Inflammatory macrophage (primary cell): ENCODE measurements at places on chromosomes 11 and 22.

DNA sequence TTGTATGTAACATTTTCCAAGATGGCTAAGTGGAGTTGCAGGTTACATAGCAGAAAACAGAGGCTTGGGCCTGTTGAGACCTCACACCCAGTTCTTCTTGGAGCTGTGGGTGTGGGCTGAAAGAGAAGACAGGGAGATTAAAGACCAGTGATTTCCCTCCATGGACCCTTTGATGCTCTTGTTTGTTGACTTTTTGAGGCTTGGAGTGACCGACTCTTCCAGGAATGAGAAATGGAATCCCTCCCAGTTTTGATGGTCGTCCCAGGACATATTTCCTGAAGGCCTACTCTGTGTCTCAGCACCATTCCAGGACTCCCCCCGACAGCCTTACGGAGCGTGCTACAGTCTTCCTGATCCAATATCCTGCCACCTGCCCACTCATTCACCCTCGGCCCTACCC is 96.9 kb downstream of the PTPRJ start:
- DNase-seq: no peak

DNA sequence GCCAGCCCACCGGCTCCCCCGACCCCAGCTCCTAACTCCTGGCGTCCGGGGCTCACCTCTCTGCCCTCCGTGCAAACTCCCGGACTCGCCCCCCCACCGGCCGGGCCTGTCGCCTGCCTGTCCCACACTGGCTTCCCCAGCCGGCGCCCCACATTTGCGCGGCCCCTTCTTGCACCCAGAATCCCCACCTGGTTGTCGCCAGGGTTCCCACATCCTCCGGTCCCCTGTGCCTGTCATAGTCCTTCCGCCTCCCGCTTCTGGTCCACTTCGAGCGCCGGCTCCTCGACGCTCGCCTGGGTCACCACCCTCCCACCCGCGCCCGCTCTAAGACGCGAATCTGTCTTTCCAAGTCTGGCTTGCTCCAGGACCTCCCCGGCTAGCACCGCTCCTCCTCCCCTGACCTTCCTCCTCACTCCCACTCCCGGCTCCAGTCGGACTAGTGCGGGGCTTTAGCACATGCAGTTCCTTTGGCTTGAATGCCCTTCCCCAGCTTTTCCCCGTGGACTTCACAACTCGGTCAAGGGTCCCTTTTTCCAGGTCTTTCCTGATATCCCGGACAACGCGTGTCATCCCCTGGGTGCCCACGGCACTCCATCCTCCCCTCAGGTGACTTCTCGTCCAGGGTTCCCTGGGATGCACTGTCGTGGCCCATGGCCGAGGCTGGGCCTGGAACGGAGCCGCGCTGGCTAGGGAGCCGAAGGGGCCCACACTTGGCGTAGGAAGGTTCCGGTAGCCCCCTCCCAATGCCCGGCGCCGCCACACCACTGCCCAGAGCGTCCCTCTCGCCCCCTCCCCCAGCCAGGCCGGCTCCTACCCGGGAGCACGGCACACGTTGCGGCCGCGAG is 635 bp downstream of the SCARF2 start:
- no peak for DNase-seq

DNA sequence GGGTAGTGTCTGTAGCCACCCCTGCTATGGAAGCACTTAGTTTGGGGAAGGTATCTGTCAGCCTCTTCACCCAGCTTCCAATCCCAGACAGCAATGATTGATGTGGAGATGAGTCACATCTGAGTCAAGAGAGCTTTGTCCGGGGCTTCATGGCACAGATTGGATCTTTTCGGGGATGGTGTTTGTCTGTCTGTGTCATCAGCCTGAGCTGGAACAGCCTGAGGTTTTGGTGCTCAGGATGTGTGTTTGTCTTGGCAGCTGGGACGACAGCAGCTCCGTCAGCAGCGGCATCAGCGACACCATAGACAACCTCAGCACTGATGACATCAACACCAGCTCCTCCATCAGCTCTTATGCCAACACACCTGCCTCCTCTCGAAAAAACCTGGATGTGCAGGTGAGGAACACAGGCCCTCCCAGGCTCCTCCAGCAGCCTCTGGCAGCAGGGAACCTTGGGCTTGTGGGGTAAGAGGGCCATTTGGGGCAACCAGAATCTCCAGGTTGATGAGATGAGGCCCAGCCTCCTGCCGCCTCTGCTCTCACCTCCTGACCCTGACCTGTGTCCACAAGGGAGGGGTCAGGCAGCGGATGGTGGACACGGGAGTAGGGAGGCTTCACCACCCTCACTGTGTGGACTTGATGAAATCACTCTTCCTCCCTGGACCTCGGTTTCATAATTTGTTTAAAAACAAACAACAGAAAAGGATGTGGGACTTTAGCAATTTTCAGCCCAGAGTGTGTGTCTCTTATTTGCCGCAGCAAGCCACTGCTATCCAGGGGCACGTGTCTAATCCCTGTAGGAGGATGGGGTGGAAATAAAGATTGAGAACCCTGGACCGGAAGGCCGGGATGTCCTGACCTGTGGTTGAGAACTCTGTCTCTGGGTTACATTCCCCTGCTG is 124.3 kb downstream of the DBX1 start:
- no peak for DNase-seq

- no peak for DNase-seq
These were observed 141.4 kb downstream of the NTM start for GRCh38 chr11:131511794-131512193.

DNA sequence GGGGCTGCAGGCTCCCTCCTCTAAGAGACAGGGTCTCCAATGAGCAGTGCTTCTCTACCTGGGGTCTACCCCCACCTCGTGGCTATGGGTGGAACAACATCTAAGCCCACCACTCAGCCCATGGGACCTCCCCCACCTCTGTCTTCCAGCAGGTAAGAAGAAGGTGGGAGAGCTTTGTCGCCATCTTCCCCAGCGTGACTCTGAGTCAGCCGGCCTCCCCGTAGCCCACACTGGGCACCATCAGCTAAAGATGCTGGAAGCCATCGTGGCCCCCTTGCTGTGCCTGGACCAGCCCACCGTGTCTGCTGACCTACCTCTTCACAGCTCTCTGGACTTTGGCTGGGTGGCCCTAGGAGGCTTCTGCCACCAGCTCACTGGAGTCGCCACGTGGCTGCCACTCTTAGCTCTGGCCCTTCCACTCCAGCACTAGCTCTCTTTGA is 944 bp downstream of the C11orf86 start:
- DNase-seq: no peak

DNA sequence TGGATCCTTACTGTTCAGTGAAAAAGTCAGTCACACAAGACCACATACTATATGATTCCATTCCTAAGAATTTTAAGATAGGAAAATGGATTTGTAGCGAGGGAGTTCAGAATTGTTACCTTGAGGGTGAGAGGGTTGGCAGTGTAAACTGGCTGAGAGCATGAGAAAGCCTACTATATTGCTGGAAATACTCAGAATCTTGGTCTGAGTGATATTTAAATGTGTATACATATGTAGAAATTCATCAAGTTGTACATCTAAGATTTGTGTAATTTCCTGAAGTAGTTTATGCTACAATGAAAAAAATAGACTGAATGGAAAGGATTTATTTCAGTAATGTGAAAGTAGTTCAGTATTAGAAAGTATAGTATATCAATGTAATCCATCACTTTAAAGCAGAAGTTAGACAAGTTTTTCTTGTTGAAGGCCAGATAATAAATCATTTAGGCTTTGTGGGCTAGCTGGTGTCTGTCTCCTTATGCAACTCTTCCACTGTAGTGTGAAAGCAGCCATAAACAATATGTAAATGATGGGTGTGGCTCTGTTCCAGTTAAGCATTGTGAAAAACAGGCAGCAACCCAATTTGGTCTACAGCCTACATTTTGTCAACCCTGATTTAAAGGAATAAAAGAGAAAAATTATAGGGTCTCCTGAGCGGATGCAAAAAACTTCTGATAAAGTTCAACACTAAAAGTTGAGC is 127.2 kb upstream of the THY1 start:
- peak; percentile 28 for DNase-seq

DNA sequence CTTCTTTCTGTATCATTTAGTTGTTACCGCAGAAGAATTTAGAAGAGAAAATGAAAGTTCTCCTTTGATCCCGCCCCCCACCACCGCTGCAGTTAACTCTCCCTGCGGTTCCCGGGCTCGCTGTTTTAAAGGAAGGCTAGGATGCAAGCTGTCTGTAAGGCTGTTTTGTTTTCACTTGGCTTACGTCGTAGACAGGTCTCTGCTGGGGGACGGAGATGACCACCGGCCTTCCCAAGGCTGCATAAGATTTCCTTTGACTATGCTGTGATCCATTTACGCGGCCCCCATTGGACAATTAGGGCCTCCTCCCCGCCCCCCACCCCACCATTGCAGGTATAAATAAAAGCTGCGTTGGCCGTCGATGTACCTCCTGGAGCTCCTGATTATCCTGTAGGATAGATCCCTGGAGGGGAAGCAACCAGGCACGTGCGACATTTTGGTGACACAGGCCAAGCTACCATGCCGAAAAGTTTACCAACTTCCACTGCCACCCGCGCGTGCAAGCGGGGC is 1.4 kb upstream of the CPT1A start:
- no peak for DNase-seq

GRCh38 chr11:76051937-76052336 is 154.4 kb downstream of the WNT11 start:
- no peak for DNase-seq

- DNase-seq: peak; percentile 49
These were observed 29.6 kb downstream of the EHF start for GRCh38 chr11:34650528-34650927.

DNA sequence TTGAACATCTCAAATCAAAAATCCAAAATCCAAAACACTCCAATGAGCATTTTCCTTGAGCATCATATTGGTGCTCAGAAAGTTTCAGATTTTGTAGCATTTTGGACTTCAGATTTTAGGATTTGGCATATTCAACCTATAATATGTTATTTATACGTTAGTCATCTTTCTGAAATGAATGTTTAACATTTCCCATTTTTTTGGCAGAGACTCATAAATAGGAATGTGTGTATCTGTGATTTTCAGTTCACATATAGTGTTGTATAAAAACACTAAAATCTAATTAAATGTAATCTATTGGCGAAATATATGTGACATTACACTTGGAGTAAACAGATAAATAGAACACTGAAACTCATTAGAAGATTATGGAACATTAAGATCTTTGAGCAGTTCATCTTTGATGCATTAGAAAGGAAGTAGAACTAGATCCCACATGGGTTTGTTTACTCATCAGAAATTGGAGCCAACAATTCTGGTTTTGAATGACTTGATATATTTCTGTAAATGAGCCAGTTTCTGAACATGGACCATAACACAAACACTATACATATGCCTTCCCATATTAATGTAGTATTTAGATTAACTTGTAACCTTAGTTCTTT is 153.1 kb downstream of the UVRAG start:
- no peak for DNase-seq

- DNase-seq: peak; percentile 6
These were observed 141.1 kb downstream of the RCN1 start for GRCh38 chr11:32231909-32232493.

- no peak for DNase-seq
These were observed 28.2 kb downstream of the LRRC32 start for GRCh38 chr11:76642341-76642740.

DNA sequence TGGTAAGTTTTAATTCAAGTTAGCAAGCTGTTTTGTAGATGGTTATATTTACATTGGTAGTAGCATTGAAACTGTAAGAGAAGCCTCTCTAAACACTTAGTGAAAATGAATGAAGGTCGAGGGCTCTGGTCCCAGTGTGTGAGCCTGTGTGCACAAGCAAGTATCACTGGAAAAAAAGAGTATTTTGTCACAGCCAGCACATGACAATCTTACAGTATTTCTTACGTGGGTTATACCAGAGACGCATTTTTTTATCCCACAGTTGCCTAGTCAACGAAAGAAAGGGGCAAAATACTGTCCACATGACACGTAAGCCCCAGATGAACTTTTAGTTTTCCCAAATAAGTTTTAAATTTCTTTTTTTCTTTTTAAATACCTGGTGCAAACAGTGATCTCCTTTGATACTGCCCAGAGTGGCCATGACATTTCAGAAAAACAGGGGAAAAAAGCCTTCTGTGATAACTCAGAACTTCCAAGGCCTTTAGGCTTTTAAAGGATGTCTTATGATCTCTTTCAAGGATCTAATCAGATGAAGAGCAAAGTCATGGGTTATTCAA is 23.5 kb downstream of the RAB38 start:
- no peak for DNase-seq

DNA sequence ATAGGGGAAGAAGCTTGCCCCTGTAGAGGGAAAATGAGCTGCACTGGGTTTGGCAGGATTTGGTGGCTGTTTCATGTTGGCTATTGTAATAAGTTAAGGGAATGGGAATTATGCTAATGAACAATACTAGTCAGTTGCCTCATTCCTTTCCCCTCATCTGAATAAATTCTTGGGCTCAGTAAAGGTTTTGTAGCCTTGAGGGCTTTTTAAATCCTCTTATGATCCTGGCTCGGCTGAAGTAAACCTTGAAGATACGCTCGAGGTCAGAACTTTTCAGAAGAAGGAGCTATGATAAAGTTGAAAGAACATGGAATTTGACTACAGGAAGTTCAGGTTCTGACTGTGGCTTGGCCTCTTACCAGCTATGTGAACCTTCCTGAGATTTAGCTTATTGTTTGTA is 448.7 kb downstream of the RAB38 start:
- DNase-seq: no peak

- no peak for DNase-seq
These were observed 12.1 kb upstream of the FAT3 start for GRCh38 chr11:92212530-92212929.

DNA sequence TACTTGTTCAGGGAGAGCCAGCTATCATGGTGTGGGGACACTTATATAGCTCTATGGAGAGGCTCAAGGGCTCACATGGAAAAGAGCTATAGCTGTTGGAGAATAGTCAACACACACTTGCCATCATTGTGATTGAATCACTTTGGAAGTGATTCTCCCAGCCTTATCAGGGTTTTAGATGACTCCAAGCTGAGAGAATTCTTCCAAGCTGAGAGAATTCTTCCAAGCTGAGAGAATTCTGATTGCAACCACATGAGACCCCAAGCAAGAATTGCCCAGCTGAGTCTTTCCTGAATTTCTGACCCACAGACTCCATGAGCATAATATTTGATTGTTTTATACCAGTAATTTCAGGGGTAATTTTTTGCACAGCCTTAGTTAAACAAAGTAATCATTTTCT is 1318.3 kb upstream of the RAG2 start:
- DNase-seq: no peak

GRCh38 chr11:39990421-39990831 is 1469.0 kb downstream of the LRRC4C start:
- DNase-seq: no peak

GRCh38 chr11:114145166-114145775 is 85.8 kb downstream of the ZBTB16 start:
- DNase-seq: no peak
